Tibial nerve (tissue), 4 donors: ENCODE measurements at places on chromosomes 2 and 18.
A peak's percentile ranks its signal among the peaks of the same experiment; 100 is the strongest.

GRCh38 chr2:45014016-45014702, 4.9 kb upstream of the SIX2 start:
- no peak for DNase-seq

DNA sequence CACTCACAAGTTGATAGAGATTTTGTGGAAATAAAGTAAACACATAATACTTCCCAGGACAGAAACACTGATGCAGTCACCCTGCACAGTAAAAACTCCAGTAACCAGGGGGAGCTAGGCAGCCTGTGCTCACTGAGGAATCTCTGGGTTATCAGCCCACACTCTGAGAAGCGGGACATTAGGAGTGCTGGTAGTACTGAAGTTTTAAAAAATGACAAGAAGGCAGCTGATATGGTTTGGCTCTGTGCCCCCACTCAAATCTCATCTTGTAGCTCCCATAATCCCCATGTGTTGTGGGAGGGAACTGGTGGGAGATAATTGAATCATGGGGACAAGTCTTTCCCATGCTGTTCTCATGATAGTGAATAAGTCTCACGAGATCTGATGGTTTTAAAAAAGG, 31.4 kb downstream of the KCTD1 start:
- no peak for DNase-seq

DNA sequence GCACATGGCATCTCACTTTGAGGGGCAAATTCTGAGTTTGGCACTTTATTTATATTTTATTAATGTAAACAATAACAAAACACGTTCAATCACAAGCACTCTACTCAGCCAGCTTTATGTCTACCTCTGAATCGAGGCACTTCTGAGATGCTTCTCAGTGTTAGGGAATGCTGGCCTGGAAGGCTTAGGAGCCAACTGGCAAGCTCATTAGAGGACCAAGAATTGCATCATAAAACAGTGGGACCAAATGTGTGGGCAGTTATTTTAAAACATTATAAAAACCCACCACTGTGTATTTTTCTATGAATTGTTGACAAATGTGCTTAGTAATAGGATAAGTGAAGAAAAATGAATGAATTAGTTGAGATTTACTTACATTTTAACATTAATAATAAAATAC, 46.8 kb upstream of the SMIM21 start:
- no peak for DNase-seq

- DNase-seq, result no peak
These were observed 179.6 kb downstream of the CTIF start for GRCh38 chr18:48718251-48718959.

- DNase-seq, result no peak
These were observed 56.5 kb downstream of the TET3 start for GRCh38 chr2:74041182-74041581.

- DNase-seq, result no peak
These were observed 394.9 kb downstream of the ARHGAP15 start for GRCh38 chr2:143524119-143524553.

GRCh38 chr2:65121-65520, 18.8 kb upstream of the FAM110C start:
- DNase-seq, result no peak

DNA sequence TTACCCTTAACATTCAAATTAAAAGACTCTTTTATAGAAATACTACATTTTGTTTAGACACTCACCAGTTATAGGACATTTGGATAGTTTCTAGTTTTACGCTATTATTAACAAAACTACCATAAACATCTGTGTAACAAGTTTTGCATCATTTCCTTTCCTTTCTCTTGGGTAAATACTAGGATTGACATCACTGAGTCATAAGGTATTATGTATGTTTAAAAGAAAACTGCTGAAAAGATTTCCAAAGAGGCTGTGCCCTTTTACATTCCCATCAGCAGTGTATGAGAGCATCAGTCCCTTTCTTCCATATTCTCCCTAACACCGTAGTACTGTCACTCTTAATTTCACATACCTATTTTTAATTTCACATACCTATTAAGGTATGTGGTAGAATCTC, 130.6 kb downstream of the USP34 start:
- no peak for DNase-seq

- no peak for DNase-seq
These were observed 137.0 kb upstream of the ATP5MC3 start for GRCh38 chr2:175318542-175318941.

- DNase-seq, result no peak
These were observed 66.0 kb downstream of the TTC32 start for GRCh38 chr2:19835781-19836281.

DNA sequence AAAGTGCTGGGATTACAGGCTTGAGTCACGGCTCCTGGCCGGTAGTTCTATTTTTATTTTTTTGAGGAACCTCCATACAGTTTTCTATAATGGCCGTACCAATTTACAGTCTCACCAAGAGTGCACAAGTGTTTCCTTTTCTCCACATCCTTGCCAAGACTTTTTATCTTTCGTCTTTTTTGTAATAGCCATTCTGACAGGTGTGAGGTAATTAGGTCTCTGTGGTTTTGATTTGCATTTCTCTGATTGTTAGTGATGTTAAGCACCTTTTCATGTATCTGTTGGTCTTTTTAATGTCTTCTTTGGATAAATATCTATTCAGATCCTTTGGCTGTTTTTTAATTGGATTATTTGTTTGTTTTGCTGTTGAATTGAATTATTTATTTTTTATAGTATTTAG, 9.3 kb downstream of the ARMC9 start:
- no peak for DNase-seq

DNA sequence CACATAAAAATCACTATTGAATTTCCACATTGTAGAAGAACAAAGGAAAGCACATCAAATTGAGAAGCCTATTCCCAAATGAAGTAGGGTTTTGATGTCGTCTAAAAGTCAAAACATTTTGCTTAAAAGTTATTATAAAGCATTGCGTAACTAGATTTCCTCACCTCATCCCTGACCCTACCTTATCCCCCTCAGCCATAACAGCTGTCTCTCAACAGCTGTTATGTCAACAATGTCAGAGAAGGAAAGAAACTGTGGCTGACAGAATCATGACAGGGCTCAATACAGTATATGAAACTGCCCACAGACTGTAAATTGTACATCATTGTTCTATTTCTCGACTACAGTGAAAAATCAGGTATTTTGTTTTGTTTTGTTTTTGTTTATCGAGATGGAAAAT, 63.0 kb upstream of the ACVR1C start:
- DNase-seq, result no peak

DNA sequence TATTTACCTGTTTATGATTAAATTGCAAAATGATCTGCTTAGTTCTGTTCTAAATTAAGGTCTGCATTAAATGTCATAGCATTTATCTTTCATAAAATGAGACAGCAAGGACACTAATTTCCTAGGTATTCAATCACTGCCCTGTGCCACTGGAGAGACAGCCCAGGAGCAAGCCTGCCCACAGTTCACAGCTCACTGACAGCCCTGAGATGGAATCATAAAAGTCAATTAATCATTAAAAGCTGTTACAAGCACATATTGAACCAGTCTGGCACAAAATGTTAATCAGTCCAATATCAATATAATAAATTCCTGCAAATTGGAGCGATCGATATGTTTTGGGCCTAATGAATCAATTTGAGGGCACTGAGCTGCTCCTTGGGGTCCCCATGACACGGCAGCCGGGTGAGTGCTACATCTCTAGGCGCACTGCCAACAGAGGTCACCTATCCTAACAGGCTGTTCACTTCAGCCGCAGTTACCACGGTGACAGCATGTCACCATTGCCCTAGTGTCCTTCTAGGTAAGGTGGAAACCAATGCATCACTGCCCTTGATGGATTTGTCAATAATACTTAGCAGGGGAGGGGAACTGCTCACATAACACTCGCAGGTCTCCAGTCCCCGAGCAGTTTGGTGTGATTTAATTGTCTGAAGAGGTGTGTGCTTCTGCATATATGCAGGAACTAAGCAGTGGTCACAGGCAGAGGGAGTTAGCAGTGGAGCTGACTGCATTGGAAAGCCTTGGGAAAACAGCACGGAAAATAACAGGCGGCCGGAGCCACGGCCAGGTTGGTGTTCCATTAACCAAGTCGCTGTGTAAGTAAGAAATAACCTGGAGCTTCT, 47.3 kb downstream of the POU3F3 start:
- no peak for DNase-seq

- DNase-seq, result no peak
These were observed 195.9 kb upstream of the DTNA start for GRCh38 chr18:34514238-34514637.

DNA sequence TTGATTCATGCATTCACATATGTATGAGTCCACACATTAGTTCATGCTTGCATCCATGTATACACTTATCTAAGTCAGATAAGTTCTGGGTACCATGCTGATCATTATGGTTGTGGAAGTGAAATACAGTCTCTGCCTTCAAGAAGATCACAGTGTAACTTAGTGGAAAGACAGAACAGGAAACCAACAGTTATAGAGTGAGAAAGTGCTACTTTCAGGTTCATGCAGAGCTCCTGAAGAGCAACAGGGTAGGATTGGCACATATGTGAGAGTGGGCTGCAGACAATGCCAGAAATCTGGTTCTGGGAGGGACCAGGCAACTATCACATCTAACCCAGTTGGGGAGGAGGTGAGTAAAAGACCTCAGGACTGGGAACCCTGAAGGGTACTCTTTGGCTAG, 35.4 kb upstream of the PGAP1 start:
- DNase-seq, result no peak

GRCh38 chr2:196697825-196698224, 58.3 kb downstream of the CCDC150 start:
- DNase-seq, result no peak

GRCh38 chr2:47288864-47289263, 114.1 kb upstream of the MSH2 start:
- DNase-seq, result no peak

GRCh38 chr2:126979039-126980003, 80.6 kb downstream of the TEX51 start:
- DNase-seq, result no peak

DNA sequence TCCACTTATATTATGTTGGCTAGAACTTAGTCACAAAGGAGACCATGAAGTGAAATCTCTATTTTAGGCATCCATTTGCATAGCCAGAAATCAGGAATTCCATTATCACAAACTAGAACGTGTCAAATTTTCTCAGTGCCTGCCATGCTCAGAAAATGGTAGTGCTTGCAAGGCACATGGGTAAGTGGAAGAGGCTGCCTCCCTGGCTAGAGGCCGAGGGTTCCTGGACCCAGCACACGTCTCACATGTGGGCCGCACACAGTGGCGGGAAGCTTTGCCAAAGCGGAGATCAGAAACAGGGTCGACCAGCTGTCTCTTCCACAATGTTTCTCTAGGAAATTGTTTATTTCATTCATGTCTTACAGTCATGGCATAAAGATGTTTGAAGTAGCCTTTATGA, 42.3 kb downstream of the TRAF3IP1 start:
- no peak for DNase-seq

DNA sequence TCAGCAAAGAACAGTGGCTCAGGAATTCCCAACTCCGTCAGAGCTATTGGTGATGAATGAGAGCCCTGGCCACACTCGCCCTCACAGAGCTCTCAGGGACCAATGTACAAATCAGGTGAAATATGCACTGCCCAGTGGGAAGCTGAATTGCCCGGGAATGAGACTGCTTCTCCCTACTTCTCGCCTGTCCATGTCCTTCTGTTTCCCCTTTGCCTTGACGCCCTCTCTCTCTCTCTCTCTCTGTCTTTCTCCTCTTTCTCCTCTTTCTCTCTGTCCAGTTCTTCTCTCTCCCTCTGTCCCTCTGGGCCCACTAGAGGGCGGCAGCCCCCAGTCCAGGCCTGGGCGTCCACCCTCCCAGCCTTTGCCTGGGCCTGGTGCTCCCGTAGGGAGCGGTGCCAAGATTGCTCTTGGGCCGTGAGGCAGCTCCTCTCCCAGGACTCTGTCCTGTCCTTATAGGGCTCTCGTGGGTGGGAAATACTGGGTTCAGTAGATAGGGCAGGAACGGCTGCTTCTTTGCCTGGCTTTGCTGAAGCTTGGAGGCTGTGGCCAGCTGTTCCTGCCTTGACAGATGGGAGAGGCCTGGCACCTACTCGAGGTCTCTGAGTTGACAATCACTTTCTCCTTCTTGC, 28.4 kb upstream of the PUM2 start:
- peak; percentile 73 for DNase-seq

DNA sequence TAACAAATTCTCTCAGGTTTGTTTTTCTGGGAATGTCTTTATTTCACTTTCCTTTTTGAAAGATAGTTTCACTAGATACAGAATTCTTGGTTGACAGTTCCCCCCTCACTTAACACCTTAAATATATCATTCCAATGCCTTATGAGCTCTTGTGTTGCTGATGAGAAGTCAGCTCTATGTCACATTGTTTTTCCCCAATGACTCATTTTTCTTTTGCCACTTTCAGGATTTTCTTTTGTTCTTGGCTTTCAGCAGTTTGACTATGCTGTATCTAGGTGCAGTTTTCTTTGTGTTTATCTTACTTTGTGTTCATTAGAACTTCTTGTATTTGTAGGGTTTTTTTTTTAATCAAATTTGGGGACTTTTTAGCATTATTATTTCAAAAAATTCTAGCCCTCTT, 5.6 kb upstream of the RALBP1 start:
- DNase-seq, result no peak

DNA sequence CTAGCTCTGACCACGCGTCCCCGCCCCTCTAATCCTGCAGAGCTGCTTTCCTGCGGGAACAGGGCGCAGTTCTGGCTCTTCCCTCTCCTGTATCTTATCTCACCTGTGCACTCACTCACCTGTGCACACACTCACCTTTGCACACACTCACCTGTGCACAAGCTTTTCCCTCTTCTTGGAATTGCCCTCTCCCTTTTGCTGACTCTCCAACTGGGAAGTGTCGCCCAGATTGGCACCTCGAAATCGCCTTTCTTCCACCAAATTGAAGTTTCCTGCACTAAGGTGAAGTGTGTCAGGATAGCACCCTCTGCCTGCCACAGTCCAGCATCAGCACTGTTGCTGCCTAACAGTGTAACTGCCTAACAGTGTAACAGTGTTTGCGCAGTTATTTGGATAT, 566 bp upstream of the CMPK2 start:
- no peak for DNase-seq

DNA sequence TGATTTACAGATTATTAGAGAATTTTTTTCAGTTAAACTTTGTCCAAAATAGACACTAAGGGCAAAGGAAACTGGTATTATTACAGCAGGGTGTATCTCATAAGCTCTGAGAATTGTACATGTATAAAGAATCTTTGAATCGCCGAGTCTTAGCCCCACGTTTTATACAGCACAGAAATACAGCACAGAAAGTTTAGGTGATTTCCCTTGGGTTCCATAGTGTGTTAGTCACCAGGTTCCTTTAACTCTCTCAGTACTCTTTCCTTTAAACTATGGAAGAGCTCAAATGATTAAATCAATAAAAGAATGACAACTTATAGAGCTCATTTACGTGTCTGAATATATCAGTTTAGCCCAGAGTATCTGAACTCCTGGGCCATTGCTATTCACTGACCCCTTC, 256.8 kb downstream of the NEDD4L start:
- DNase-seq, result no peak

DNA sequence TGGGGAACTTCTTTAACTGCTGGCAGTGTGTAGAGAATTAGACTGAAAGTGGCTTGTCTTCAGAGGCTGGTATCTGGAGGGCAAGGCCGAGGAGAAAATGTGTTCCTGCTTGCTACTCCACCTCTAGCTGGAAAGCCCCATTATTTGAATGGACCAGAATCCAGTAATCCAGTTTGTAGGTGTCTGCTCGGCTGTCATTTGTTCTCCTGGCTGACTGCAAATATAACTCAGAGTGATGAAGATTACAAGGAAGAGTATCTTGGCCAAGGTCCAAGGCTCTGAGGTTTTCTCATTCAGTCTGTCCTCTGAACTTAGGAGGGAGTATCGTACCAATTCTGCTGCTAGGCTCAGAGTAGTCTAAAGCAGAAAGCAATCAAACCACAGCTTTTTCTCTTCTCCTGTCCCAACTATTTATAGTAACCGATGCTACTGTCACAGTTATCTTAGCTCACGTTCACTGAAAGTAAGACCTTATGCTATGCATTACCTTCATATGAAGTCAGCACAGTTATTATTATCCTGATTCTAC, 228.6 kb downstream of the SETBP1 start:
- DNase-seq, result no peak
